ENCODE measurements at places on chromosomes 1 and 21.
A peak's percentile ranks its signal among the peaks of the same experiment; 100 is the strongest.

GRCh38 chr21:16900685-16901084 is 612.2 kb upstream of the CXADR start:
- no peak for DNase-seq

DNA sequence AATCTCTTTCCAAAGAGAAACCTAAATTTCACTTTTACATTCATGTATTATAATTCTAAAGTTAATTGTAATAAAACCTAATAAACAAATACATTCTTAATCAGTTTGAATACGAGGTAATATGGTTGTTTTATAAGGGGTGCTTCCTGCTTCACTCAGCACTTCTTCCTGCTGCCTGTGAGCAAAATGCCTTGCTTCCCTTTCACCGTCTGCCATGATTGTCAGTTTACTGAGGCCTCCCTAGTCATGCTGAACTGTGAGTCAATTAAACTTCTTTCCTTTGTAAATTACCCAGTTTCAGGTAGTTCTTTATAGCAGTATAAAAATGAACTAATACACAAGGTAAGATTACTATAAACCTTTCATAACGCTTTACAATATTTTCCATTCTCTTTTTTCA is 491.1 kb upstream of the LRRC7 start:
- no peak for DNase-seq

- DNase-seq, result no peak
Measured at GRCh38 chr21:45108808-45109781, 34.7 kb downstream of the ADARB1 start.

DNA sequence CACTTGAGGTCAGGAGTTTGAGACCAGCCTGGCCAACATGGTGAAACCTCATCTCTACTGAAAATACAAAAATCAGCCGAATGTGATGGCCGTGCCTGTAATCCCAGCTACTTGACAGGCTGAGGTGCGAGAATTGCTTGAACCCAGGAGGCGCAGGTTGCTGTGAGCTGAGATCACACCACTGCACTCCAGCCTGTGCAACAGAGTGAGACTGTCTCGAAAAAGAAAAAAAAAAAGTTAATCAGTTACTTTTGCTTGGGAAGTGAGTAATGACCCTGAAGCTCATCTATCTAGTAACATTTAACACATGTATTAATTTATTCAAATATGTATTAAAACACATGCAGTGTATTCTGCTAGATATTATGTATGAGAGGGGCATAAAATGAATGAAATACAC is 49.4 kb downstream of the ZNF326 start:
- DNase-seq, result no peak

- no peak for DNase-seq
Measured at GRCh38 chr1:97427371-97427770, 493.5 kb downstream of the DPYD start.

DNA sequence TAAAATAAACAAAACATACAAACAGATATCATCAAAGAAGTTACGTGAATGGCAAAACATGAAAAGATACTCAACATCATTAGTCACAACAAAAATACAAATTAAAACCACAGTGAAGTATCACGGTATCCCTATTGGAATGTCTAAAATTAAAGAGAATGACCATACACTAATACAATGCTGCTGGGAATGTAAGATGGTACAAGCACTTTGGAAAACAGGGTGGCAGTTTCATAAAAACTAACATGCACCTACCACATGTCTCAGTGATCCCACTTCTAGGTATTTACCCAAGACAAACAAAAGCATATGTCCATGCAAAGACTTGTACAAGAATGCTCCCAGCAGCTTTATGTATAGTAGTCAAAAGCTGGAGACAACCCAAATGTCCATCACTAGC is 69.1 kb downstream of the HSF2BP start:
- no peak for DNase-seq

DNA sequence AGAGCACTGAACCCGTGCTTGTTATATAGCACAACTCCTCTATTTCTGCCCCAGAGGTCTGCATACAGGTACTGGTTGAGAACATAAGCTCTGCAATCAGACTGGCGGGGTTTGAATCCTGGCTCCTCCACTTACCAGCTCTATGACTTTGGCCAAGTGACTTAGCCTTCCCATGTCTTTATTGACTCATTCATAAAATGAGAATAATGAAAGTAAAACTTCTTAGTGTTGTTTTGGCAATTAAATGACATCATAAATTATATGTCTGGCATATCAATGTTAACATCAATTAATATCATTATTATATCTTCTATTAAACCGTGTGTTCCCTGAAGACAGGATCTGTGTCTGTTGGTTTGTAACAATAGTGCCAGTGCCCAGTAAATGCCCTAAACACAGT is 4.3 kb downstream of the INKA2 start:
- DNase-seq, result no peak

- DNase-seq, result no peak
Measured at GRCh38 chr1:67559222-67559700, 125.7 kb upstream of the GADD45A start.

DNA sequence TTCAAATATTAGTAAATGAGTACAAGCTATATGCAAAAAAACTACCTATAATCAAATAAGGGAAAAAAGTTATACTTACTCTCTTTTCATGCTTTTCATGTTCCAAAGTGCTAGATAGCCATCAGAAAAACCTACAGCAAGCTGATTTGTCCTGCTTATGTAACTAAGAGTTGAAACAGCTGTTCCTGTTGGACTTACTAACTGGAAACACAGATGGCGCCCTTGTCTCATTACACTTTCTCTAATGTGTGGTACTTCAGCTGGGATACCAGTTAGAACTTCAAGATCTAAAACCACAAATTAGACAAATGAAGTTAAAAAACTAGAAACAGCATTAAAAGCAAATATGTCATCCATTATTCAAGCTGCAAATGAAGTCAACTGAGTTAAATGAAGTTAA is 24.3 kb downstream of the AHCTF1 start:
- DNase-seq, result no peak

GRCh38 chr1:3842912-3843311 is 14.1 kb downstream of the CEP104 start:
- no peak for DNase-seq

- DNase-seq, result no peak
Measured at GRCh38 chr1:74613894-74614293, 59.7 kb downstream of the ERICH3 start.

DNA sequence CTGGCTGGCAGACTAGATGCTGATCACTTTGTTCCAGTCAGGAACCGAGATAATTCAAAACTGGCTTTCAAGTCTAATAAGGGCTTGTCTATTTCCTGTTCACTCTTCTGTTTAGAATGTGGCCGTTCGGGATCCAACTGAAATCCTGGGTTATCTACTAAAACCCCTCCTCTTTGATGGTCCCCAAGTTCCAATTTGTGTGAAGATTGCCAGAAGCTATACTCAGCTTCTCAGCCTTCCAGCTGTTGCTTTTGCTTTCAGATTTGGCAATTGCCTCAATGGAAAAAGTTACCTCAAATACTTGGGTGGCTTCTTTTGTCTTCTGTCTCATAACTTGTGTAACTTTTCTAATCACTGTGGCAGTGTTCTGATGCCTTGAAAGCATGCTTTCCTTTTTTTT is 43.7 kb downstream of the BTBD8 start:
- no peak for DNase-seq

DNA sequence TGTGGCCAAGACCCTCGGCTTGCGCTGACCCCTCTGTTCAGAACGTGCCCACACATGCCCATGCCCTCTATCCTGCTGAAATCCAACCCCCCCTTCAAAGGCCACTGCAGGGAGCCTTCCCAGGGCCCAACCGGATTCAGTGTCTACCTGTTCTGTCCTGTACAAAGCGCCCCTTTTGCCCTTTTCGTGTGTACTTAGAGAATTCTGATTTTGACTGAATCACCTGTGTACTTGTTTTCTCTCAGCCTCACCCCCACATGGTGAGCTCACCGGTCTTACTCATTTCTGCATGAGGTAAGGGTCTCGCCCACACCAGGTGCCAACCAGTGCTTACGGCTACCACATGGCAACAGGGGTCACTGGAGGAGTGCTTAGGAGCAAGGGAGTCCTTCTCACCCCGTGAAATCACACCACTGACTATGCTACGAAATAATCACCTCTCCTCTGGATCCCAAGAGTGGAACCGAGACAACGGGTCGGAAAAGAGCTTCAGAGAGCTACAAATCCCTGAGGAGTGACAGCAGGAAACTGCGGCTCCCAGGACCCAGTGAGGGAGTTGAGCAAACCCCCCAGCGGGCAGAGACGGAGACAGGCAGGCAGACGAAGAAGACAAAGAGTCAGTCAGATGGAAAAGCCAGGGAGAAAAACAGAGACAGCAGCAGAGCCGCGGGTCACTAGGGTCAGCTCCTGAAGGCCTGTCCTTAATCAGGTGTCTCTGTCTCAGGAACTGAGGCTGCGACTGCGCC is 2.1 kb upstream of the S100A2 start:
- DNase-seq, result peak; percentile 48

GRCh38 chr1:221756830-221757551 is 15.1 kb upstream of the DUSP10 start:
- no peak for DNase-seq

DNA sequence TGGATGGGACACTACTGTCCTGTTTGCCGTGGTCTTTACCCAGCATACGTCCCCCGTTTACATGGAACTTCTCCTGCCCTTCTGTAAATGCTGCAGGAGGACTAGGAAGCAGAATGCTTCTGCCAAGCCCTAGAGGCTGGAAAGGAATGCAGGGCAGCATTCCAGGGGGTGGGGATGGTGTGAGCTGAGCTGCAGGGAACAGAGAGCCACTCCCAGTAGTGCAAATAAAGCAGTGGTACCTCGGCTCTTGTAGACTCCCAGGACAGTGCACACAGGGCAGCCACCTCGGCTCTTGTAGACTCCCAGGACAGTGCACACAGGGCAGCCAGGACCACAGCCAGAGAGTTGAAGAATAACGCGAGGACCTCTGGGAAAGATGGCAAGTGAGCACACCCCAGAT is 35.4 kb downstream of the PTPRU start:
- DNase-seq, result no peak

- DNase-seq, result no peak
Measured at GRCh38 chr1:53370369-53370961, 42.6 kb upstream of the LRP8 start.

DNA sequence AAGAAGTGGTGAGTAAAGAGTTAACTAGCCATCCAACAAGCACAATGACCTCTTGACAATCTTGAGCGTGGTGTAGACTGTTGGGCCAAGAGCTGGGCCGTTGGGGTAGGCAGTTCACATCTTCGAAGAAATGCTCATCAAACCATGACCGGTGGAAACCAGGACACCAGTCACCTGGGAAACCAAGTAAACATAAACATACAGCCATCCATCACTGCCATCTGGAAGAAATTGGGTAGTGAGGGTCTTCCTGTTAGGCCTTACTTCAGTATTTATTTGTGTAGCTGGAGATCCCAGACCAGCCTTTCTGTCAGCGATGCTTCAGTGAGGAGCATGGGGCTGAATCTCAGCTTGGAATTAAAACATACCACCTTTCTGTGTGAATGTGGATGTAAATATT is 108.1 kb upstream of the HAO2 start:
- DNase-seq, result no peak

DNA sequence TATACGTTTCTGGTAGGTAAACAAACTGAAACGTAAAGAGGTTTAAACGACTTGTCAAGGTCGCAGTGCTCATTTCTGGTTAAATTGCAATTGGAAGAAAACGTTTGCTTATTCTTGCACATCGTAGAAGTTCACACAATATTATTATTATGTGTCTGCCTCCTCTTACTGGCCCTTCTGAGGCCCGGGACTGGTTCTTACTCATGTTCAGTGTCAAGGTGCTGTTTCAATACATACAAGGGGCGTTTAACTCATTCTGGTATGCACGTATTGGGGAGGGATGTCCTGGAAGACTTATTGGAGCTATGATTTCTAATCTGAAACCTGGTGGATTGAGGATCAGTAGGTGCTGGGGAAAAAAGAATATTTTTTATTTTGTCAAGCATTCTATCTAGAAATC is 932 bp downstream of the RPF1 start:
- no peak for DNase-seq

DNA sequence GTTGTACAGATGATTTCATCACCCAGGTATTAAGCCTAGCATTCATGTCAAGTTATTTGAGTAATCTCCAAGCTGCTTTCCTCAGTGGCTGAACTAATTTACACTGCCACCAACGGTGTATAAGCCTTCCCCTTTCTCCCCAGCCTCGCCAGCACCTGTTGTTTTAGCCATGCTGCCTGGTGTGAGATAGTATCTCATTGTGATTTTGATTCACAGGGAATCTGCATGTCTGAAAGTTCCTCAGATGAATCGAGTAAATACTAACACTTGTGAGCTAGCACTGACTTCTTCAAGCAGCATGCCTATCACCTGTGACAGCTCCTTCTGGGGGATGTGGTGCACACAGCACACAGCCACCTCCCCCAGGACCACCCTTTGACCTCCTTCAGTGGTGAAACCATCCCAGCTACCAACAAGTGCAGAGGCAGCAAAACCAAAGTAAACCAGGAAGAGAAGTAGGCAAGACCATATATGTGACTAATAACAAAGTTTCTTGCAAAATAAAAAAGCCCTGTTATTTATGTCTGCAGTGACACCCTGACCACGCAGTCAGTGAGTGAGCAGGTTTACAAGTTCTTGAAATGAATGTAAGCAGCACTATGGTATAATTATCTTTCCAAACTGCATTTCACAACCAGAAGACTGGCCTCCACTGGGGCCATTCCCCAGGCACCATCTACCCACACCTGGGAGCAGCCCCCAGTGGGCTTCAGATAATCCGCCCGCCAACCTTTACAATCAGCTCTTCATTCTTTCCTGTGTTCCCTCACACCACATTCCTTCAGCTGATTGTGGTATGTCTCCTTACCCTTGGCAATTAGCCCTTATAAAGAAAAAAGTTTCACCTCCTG is 173.8 kb downstream of the ETS2 start:
- no peak for DNase-seq

DNA sequence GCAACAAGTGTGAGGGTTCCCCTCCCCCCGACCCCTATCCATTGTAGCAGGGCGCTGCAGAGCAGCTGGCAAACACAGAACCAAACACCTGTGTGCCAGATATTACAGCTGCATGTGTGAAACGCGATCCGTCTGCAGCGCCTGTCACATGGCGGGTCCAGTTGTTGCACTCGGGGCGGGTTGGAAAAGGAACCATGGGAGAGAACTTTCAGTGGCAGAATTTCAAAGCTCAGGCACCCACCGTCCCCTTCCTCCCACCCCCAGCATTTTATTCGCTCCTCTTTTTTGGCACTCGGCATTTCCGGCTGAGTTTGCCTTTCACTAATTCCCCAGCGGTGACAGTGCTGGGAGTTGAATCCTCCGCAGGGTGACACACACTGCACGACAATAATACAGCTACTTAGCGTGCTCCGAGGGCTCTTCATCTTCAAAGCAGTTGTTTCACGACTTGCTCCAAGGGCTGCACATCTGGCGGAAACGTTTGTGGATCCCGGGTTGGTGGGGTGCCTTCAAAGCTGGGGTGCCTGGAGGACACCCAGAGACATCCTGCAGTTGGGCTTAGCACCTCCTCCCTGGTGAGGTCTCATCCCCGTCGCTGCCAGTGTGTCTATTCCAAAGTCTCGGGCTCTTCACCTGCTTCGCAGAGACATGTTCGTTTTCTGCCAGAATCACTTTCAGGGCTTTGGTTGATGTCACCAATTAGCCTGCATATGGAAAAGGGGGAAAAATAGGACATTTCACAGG is 180.7 kb downstream of the ZBTB18 start:
- DNase-seq, result no peak
